ENCODE measurements at places on chromosomes 1 and 21.

- DNase-seq = peak; percentile 34
Measured at GRCh38 chr1:94926915-94927404, at the start of gene CNN3. Gene CNN3, minus strand, starts transcription at chr1:94927110. Its CDS starts 216 bp downstream, at chr1:94926894.

DNA sequence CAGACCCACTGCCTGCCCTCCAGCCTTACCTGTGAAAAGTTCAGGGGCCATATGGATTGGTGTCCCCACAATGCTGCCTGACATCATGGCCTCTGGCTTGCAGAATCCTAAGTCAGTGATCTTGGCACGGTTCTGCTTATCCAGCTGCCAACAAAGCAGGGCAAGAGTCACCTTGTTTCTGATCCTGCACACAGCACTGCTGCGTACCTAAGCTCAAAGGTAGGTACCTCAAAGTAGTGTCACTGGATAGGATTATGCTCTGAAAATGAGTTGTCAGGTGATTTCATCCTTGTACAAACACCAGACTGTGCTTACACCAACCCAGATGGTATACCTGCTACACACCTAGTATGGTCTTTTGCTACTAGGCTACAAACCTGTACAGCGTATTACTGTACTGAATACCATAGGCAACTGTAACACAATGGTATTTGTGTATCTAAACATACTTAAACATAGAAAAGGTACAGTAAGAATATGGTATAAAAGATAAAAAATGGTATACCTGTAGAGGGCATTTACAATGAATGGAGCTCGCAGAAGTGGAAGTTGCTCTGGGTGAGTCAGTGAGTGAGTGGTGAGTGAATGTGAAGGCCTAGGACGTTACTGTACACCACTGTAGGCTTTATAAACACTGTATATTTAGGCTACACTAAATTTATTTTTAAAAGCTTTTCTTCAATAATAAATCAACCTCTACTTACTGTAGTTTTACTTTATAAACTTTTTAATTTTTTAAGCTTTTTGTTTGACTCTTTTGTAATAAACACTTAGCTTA, 29.1 kb upstream of the RBBP5 start:
- no peak for DNase-seq

DNA sequence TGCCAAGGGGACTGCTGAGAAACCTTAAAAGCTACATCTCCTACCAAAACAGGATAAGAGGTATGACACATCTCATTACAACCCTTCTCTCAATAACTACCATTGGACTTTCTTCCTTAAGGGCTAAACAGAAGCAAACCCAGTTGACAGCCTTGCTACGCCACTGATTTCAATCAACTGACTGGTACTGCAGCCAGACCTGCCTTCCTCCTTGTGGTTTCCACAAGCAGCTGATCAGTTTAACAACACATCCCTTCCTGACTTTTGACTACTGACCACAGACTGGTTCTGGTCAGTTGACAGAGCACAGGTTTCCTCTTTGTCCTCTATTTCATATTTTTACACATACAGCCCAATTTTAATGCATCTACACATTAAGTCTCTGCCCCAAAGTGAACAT, 108.8 kb downstream of the ADAMTS1 start:
- DNase-seq = no peak

DNA sequence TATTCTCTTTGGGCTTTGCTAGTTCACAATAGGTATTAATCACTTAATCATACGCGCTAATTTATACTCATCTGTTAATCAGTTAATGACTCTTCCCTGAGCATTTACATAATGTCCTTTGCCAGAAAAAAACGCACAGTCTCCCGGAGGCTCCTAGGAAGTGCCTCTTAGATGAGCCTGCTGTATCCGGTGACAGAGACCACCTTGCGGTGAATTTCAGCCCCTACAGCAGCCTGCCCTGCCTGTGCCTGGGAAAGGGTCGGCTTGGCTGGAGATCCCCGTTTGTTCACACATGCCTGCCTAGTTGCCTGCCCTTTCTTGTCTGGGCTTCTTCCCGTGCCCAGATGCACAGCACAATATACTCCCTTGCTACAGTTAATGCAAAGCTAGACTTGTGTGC, 152.9 kb downstream of the ZBTB18 start:
- DNase-seq = no peak

DNA sequence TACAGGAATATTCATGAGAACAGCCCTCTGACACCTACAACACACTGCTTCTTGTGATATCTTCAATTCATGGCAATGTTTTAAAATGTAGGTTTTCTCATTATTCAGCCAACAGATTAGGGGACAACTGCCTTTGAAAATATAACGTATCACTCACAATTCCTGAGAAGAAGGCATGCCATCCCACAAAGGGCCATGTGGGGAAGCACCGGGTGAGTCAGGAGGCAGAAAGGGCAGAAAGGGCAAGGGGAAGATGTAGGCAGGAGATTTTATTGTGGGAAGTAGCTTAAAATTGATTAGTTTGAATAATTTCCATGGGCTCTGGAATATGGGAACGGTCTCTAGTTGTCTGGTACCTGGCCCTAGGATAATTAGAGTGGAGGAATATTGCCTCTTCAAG, 165.7 kb downstream of the HHIPL2 start:
- no peak for DNase-seq

- no peak for DNase-seq
Measured at GRCh38 chr1:22710701-22711049, at the start of gene EPHB2. Gene EPHB2, plus strand, starts transcription at chr1:22710839. Its CDS starts 144 bp downstream, at chr1:22710983.

DNA sequence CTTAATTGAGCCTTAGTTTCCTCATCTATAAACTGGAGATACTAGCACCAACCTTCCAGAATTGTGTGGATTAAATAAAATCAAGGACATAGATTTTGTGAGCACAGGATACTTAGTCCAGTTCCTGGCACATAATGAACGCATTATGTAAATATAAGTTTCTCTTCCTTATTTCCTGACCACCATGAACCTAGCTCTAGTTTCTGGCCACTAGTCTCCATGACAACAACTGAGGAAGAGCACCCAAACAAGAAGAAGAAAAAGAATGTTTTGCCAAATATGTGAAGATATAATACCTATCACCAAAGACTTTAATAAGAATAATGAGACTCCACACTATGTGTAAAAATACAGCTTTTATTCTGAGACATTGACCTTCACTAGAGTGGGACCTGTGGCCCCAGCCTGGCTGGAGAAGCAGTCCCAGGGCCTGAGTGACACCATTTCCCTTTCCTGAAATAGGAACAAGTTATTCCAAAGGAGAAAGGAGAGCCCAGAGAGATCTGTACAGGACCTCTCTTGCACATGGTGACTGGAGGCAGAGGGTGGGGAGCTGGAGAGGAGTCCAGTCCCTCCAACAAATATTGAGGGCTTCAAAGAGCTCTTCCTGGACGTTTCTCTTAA, 940 bp upstream of the USF1 start:
- no peak for DNase-seq

DNA sequence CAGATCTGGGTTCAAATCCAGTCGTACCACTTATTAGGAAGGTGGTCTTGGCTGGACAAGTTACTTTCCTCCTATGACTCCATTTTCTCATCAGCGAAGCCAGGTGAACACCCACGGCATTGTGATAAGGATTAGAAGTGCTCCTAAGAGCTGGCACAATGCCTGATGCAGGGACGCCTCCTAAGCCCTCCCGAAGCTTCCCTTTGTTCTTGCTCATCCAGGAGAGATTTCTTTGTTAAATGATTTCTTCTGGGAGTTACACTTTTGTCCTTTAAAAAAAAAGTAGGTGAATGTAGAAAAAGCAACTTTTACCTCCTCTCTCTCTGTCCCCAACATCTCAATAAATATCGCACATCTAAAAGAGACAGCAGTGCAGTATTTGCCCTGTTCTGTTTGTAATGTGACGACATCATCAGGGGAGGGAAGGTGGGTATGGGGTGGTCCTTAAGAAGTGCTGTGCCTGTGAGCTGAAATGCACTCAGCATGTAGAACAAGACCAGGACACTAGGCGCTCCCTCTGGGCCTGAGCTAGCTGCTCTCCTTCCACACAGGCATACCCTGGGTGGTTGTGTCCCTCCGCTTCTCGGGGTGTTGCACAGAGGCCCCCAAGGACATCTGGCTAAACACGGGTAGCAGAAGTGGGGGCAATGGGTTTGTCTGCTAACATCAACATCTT, 43.9 kb downstream of the SUSD4 start:
- DNase-seq = no peak

DNA sequence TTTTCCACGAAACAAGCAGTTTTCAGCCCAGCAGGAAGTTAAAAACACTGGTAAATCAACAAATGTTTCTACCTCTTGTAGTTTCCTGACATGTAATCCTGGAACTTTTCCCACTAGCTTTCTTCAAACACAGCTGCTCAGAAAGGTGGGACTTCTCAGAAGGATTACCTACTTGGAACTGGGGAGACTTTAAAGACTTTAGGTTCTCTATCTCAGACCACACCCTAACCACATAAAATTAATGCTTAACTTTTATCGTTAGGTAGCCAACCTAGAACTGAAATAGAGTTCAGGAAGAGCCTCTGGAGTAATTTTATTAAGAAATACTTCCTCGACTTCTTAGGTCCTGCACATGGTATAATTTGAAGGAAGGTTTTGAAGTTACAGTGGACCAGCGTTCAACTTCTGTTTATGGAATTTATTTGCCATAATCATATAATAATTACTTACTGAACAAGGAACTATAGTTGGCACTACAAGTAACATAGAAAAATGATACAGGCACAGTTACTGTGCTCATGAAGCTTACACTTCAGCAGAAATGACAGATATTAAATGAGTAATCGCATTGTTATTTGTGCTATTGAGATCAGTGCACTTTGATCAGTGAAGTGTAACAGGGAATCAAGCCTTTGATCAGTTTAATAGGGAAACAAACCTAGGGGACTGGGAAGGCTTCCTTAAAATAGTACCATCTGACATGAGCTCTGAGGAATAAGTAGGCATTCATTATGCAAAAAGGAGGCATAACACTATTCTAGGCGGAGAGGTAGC, at the start of gene BCL2L15:
Gene BCL2L15 (minus strand): TSS at position 180 of the 774 bp plus-strand sequence. CDS start 206 bp downstream, outside the sequence.
- no peak for DNase-seq

- no peak for DNase-seq
Measured at GRCh38 chr1:225770561-225771248, 6.9 kb upstream of the SRP9 start.

- no peak for DNase-seq
Measured at GRCh38 chr1:17244821-17245740, 3.8 kb upstream of the PADI3 start.

GRCh38 chr1:186648613-186649012, 31.6 kb downstream of the PTGS2 start:
- DNase-seq = no peak

GRCh38 chr21:46624050-46624449, 11.4 kb upstream of the PRMT2 start:
- DNase-seq = no peak

DNA sequence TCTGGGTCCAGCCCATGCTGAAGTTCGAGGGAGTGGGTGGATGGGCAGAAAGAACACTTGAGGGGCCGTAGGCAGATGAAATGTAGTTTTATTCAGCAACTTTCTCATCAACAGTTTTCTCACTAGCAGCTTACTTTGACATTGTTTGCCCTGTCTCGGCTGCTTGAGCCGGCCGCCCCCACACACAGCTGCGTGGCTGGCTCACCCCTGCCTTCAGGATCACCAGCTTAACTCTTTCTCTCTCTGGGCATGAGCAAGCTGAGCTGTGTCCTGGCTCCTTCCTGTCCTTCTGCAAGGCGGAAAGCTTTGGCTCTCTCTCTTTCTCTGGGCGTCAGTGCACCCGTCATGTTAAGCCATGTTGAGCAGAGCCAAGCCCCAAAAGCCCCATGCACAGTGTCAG, 104.4 kb upstream of the GNG12 start:
- DNase-seq = no peak

- no peak for DNase-seq
Measured at GRCh38 chr1:177471244-177471643, 300.5 kb downstream of the BRINP2 start.

GRCh38 chr1:162885265-162885664, 24.3 kb upstream of the CCDC190 start:
- DNase-seq = no peak

- no peak for DNase-seq
Measured at GRCh38 chr21:37264808-37265207, 2.3 kb downstream of the VPS26C start.

GRCh38 chr1:86948212-86948611, 33.8 kb downstream of the HS2ST1 start:
- no peak for DNase-seq

- DNase-seq = no peak
Measured at GRCh38 chr1:90198616-90199332, 203.9 kb downstream of the ZNF326 start.
